DMS 273 treated with DMSO at 0.1 percent for 48 hours (cell line): ENCODE measurements at places on chromosomes 1 and 21.

DNA sequence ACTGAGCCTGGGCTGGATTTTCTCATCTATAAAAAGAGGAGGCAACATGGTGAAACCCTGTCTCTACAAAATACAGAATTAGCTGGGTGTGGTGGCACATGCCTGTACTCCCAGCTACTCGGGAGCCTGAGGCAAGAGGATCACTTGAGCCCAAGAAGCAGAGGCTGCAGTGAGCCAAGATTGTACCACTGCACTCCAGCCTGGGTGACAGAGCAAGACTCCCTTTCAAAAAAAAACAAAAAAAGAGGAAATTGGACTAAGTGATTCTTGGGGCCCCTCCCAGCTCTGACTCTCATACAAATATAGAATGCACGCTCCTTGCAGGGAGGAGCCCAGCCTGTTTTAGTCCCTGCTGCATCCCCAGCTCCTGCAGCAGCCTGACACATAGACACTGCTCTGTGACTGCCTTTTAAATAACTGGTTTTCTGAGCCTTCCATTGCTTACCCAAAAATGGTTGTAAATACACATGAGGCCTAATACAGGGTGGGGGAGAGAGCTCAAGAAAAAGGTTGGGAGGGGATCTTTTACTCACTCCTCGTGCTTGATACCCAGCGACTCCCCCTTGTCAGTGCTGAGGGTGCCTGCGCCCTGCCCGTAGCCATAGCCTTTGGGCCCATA, 17.2 kb downstream of the CSRP1 start:
- DNase-seq: no peak

DNA sequence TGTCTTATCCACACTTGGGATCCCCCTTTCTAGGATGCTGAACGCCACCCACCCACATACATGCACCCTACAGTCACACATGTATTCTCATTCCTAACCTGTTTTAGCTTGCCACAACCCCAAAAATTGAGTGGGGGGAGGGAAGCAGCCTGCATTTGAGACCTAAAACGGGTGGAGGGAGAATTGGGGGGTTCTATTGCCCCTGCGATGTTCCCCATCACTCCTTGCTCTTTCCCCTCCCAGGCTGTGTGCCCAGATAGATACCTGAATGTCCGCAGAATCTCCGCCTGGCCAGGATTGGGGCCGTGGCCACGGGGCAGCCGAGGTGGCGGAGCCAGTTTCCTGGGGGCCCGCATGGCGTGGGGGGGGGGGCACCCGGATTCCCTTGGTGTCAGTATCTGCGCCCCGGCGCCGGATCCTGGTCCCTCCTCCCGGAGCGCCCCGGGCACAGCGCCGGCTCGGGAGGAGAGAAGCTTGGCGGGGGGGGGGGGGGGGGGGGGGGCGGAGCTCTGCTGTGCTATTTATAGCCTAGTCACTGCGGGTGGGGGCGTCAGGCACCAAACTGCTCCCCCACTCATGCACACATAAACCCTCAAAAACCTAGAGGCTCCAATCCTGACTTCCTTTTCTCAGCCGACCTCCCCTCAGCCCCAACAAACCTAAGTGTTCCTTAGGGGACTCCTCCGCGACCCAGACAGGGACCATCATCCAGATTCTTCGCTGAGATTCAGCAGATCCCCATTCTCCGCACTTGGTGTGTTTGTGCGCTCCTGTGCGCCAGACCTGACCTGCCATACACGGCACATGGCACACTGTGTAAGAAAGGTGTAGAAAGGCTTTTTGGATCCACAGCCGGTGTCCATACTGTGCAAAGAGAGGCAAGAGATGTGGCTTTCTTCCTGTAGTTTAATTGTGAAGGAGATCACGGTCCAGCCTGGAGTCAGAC, 1.9 kb downstream of the ANKRD34A start:
- no peak for DNase-seq

GRCh38 chr1:62068978-62069377, 125.7 kb upstream of the L1TD1 start:
- no peak for DNase-seq

GRCh38 chr1:154198756-154199562, 7.1 kb upstream of the TPM3 start:
- DNase-seq: peak; percentile 38

- DNase-seq: no peak
These were observed 17.5 kb downstream of the RSPH1 start for GRCh38 chr21:42478504-42478903.

DNA sequence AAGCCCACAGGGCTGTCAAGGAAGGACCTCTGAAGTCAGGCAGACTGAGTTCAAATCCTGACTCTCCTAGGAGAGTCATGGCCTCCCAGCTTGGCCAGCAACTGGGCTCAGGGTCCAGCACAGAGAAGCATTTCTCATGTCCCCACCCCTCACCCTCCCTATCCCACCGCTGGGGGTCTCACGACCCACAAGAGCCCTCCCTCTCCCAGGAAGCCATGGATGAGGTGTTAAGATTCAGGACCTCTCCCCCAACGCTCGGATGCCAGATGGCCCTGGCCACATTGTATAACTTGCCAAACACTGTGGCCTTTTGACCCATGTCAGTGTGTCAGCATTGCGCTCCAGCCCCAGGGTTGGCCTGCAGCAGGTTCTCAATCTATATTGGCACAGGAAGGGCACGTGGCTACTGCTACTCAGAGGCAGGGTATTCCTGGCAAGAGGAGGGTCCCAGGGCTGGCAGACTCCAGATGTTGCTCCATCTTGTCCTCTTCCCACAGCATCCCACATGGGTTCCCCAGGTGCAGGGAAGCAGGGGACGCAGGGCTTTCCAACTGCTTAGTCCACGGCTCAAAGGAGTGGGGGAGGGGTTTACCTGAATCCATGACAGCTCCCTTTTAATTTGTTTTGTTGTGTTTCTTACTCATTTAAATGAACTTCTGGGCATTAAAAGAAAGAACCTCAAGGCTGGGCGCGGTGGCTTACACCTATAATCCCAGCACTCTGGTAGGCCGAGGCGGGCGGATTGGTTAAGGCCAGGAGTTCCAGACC, 10.5 kb downstream of the SLC2A1 start:
- DNase-seq: no peak
